Stimulated activated CD4-positive, alpha-beta T cell treated with anti-CD3 and anti-CD28 coated beads, Interleukin-1b, Interleukin-23, amount 100 ng/mL, for 1 hour (primary cell): ENCODE measurements at places on chromosomes 16 and 17.

DNA sequence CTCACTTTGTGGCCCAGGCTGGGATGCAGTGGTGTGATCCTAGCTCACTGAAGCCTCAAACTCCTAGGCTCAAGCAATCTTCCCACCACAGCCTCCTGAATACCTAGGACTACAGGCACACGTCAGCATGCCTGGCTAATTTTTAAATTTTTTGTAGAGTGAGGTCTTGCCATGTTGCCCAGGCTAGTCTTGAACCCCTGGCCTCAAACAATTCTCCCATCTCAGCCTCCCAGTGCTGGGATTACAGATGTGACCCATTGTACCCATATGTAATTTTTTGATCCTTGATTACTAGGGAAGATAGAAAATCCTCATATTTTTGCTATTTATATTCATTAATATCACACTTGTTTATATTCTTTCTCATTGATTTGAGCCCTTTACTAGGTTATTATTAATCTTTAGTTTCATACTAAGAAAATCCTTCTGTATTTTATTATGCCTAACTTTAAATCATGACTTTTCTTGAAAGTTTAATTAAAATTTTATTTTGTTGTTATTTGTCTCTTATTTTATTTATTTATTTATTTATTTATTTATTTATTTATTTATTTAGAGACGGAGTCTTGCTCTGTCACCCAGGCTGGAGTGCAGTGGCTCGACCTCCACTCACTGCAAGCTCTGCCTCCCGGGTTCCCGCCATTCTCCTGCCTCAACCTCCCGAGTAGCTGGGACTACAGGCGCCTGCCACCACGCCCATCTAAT is 75.4 kb downstream of the BCAS3 start:
- no peak for DNase-seq

- no peak for DNase-seq
Observed at GRCh38 chr17:15942207-15942833, 2.6 kb upstream of the ADORA2B start.

DNA sequence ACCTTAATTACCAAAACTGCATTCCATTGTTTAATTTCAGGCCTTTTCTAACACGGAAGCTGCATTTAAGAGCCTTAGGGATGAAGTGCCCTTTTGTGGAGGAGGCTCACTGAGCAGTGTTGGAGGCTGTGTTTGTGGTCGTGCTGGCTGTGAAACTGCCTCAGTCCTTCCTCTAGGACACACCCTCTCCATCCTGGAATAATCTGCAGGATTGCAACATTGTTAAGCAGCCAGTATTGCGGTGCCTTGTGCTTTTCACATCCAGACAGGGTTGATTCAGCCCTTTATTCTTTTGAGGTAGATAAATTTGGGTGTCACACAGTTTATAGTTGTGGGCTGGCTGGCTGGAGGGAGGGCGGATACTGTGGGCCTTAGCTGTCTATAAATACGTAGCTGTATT is 141.6 kb downstream of the CDRT15L2 start:
- DNase-seq = no peak

DNA sequence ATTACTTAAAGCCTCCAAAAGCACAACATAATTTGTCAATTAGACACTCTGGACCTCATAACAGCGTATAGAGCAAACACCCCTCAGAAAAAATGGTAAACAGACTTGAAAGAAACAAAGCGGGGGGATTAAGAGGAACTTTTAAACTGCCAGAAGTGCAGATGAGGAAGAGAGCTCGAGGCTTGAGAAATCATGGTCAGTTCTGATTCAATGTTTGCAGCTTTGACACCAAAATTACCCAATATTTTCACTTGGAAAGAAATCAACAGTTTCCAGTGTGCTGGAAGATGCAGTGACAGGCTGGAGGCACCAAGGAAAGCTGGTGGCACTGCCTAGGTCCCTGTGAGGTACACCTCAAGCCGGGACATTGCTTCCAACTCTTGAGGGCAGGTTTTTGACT is 180.9 kb upstream of the TOX3 start:
- no peak for DNase-seq

DNA sequence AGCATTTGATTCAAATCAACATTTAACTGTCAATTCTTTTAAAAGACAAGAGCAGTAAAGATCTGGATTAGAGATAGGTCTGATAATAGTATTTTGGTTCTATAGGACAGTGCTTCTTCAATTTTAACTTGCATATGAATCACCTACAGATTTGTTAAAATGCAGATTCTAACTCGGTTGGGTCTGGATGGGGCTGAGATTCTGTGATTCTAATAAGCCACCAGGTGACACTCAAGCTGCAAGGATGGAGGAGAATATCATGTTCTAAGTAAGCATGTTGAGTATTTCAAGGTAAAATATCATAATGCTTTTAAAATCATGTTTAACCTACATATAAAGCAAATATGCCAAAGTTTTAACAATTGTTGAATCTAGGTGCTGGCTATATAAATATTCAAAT is 15.8 kb downstream of the TSPOAP1 start:
- DNase-seq = no peak

DNA sequence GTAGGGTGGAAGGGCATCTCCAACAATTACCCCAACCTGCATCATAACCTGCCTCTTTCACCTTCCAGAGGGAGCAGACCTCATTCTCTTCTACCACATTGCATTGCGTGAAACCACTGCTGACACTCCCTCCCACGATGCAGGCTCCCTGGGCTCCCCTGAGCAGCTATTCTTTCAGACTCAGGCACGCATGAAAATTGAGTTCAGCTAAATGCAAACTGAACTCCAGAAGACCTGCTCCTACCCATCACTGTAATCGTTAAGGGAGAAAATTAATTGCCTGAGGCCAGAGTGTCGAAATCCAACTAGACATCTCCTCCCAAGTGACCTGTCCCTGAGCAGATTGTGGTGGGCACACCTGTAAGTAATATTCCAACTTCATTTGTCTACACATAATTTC is 186.0 kb downstream of the GRIN2A start:
- DNase-seq = no peak

GRCh38 chr17:28112606-28113005 is 70.1 kb downstream of the NLK start:
- DNase-seq = no peak

DNA sequence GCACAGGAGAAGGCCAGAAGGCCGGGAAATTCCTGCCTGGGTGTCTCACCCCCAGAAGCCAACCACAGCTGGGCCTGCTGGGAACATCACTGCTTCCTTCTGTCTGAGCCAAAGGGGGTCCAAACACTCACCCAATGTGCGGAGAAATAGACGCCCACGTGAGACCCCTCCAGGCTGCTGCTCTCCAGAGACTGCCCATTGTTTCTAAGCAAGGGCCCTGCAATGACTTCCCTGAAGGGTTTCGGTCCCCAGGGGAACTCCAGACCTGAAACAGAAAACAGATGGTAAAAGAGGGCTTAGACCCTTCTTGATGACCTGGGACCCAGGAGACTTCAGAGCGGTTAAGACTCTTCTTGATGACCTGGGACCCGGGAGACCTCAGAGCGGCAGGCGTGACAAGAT is 41.3 kb downstream of the MRM3 start:
- DNase-seq = no peak

DNA sequence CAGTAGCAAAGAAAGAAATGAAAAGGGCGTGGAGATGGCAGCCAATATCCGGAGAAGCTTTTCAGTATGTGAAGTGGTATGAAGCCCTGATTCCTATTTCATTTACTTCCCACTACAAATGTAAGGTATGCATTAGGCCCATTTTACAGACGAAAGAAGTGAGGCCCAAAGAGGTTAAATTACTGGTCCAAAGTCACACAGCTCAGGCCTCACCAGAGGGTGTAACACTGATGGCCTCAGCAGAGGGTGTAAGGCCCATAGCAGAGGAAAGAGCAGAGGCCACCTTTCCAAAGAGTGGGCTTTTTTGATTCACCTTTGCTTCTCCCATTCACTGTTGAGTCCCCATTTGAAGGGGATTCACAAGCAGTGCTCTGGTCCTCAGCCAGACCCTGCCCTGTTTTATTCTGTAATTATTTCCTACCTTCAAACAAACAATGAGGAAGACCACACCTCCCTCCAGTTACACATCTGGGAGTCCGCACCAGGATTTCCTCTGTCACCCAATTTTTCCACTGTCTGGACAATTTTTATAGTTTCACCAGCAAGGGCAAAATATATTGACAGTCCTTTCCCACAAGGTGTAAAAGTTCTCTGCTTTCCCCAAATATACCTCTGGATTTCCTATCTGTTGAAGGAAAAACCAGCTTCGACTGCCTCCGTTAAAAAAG is 7.1 kb downstream of the ZFHX3 start:
- DNase-seq = no peak

DNA sequence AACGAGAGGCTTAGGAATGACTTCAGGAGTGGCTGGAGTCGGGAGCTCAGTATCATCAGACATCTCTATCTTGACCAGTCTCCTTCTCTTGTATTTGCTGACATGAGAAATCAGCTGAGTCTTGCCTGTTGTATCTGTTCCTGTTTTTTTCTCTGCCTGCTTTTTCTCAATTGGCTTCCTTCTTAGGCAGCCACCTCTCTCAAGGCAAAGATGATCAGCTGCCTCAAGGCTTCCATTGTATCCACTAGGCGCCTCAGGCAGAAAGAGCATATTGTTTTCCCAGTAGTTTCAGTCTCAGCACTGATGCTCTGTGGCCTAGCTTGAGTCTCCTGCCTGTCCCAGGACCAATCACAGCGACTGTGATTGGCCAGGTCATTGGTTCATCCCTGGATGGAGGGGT is 306.2 kb downstream of the CPPED1 start:
- DNase-seq = no peak

GRCh38 chr16:4893103-4893862 is 43.7 kb downstream of the PPL start:
- DNase-seq = no peak

DNA sequence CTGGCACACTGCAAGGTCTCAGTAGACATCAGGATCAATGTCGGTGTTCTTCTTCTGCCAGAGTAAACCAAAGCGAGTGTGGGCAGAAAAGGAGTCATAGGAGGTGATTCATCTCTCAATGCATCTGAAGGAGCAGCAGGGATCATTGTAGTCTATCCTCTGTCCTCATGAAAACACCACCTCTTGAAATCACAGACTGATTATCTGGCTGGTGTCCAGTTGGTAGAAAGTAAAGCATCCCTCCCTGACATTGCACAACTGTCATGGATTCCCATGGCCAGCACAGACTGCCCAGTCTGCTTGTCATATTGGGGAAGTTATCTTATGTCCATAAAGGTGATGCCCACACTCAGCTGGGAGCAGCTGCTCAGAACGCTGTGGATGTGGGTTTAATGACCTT is 74.1 kb downstream of the ABCC12 start:
- DNase-seq = no peak

GRCh38 chr16:20859699-20860098 is 40.5 kb downstream of the DCUN1D3 start:
- DNase-seq = no peak

DNA sequence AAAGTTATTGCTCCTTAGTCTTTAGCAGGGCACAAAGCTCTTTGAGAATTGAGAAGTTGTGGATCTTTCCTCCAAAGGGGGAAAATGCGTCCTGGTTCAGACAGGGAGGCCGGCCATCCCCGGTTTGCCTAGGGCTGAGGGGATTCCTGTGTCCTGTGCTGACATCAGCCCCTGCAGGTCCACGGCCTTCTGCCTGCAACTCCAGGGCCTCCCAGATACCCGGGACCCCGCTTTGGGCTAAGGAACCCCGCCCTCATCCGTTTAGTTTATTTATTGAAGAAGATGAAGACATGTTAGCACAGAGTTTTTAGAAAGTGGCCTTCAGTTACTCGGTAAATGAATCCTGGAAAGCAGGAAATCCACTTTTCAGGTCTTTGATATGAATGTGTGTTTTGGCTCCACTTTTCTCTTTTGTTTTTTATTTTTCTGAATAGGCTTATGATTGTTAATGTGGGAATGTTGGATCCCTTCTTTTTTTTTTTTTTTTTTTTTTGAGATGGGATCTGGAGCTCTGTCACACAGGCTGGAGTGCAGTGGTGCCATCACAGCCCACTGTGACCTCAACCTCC is 65.6 kb downstream of the CRISPLD2 start:
- DNase-seq = no peak

GRCh38 chr16:1460602-1461138 is 14.2 kb downstream of the CLCN7 start:
- DNase-seq = no peak

GRCh38 chr16:63787014-63787413 is 1334.8 kb downstream of the CDH11 start:
- DNase-seq = no peak

- DNase-seq = no peak
Observed at GRCh38 chr16:17027488-17028129, 443.2 kb downstream of the XYLT1 start.

GRCh38 chr17:81514489-81514738 is 1.8 kb upstream of the ACTG1 start:
- DNase-seq = no peak

DNA sequence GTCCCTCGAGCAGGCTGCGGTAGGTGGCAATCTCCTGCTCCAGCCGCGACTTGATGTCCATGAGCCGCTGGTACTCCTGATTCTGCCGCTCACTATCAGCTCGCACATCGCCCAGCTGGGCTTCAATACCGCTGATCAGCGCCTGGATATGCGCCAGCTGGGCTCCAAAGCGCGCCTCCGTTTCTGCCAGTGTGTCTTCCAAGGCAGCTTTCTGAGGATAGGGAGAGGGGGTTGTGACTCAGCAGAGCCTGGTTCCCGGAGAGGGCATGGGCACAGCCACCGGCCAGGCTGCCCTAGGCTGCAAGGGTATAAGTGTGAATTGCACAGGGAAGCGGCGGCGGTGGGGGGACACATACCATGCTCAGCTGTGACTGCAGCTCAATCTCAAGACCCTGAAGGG is 4.3 kb downstream of the KRT19 start:
- DNase-seq = no peak

DNA sequence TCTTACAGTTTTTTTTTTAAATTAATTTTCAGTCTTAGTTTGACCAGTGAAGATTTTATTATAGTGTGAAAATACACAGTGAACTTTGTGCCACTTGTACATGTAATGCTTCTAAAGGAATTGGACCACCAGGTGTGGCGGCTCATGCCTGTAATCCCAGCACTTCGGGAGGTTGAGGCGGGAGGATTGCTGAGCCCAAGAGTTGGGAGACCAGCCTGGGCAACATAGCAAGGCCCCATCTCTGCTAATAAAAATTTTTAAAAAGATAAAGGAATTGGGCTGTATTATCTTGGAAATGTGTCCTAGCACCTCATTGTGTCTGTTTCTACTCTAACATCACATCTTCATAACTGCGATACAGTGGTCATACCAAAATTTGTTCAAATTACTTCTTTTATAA is 3.8 kb downstream of the IST1 start:
- no peak for DNase-seq

GRCh38 chr17:49130891-49131290 is 1.7 kb upstream of the B4GALNT2 start:
- no peak for DNase-seq

- peak; percentile 32 for DNase-seq
Observed at GRCh38 chr17:42183741-42184711, 1.2 kb downstream of the HCRT start.

DNA sequence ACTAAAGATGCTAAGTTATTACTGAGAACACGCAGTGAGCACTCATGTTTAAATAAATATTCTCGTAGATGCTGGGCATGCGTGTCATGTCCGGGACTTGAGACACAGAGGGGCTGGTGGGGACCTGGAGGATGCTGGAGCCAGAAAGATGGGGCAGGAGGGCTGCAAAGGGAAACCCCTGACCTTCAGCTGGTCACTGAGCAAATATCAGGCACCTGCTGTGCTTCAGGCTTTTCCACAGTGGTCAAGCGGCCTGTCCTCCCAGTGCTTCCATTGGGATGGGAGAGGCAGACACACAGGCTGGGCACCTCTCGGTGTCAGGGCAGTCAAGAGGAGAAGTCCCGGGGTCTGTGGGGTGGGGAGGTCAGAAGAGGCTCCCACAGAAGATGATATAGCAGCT is 211.4 kb downstream of the GSG1L start:
- DNase-seq = no peak
